ENCODE measurements at places on chromosomes 6 and 20. TPM values are rescaled to one million over a fixed set of nuclear protein-coding genes. Genes with fewer than 3 reads are reported as not detected.
A peak's percentile ranks its signal among the peaks of the same experiment; 100 is the strongest.

The CAP2 gene
- total RNA-seq = 129 TPM

The RING1 gene
- 30.1 TPM for total RNA-seq

The TOX2 gene
- 0.47 TPM for total RNA-seq

The FOXC1 gene
- 2.7 TPM for total RNA-seq

The MDFI gene
- total RNA-seq = 1.3 TPM

The SPATS1 gene
- not detected for total RNA-seq

The PLAGL1 gene
- 10.9 TPM for total RNA-seq

The IPCEF1 gene
- total RNA-seq = 1.7 TPM

The OR2H2 gene
- not detected for total RNA-seq

- DNase-seq = no peak
Observed at GRCh38 chr6:137490961-137491360, 3.2 kb downstream of the OLIG3 start.

GRCh38 chr6:142306736-142307135, 4.9 kb downstream of the ADGRG6 start:
- no peak for DNase-seq

GRCh38 chr20:44207126-44207723, 3.3 kb downstream of the OSER1 start:
- no peak for DNase-seq

DNA sequence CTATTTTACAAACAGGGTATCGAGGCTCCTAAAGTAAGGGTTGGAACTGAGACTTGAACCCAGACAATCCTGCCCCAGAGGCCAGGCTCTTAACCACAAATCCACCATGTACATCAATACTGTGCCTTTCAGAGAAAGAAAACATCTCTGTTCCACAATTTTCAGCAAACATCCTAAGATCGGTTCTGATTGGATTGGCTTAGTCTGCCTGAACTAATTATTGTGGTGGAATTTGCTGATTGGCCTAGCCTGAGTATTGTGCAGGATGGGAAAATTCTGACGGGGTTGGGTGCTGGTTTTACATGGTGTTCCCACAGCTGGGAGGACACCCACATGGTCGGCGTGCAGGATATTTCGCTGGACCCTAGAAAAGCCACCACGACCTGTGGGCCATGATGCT, at the start of gene CLPSL1:
TSS of gene CLPSL1 (plus strand) at position 301 of the 400 bp plus-strand sequence. CDS start at position 393, 92 bp downstream.
- DNase-seq = no peak

- DNase-seq = no peak
Observed at GRCh38 chr6:54053881-54054391, 57.3 kb upstream of the MLIP start.

DNA sequence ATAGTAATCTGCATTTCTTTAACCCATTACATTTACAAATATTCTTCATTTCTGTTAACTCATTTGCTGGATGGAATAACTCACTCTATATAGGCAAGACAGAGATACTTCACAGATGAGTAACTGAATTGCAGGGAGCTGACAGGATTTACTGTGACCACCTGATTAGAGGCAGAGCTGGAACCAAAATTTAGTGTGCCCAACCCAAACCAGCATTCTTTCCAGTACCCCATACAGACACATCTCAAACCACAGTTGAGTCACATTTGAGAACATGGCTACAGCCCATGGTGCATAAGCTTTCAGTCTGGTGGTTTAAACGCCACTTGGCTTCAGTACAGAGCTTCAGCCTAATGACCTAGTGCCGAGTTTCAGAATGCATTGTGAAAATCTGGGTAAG, 138.4 kb upstream of the TENT5A start:
- DNase-seq = no peak

DNA sequence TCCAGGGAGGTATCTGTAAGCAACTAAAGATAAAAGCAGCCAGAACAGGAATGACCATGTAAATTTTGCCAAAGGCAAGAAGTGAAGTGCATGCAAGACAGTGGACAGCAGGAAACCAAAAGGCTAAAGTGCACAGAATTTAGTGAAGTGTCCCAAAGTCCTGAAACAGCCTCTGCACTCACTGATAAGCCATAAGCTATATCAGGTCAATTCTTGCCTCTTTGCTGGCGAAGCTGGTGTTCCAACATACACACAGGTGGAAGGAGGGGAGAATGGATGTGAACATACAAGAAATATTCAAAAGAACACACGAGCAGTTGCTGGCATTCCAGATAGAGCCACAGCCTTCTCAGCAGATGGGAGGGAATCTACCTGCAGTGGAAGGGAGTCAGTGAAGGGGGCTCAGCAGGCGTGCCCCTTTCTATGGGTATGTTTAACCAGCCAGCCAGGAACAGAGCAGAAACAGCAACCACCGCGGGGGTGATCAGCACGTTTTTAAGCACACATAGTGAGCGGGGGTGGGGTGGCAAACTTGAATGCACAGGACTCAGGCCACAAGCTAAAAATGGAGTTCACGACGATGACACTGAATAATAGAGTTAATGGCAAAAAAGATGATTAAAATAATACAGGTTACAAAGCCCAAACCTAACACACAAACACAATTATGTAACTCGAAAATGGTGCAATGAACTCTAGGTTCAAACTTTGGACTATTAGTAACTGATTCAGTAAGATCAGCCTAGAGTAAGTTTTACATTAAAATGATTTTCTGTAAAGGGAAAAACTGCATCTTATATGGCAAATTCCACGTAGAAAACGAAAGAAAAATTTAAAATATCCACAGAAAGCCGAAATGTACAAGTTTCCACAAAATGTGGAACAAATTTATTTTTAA, 1.2 kb downstream of the ECI2 start:
- no peak for DNase-seq

DNA sequence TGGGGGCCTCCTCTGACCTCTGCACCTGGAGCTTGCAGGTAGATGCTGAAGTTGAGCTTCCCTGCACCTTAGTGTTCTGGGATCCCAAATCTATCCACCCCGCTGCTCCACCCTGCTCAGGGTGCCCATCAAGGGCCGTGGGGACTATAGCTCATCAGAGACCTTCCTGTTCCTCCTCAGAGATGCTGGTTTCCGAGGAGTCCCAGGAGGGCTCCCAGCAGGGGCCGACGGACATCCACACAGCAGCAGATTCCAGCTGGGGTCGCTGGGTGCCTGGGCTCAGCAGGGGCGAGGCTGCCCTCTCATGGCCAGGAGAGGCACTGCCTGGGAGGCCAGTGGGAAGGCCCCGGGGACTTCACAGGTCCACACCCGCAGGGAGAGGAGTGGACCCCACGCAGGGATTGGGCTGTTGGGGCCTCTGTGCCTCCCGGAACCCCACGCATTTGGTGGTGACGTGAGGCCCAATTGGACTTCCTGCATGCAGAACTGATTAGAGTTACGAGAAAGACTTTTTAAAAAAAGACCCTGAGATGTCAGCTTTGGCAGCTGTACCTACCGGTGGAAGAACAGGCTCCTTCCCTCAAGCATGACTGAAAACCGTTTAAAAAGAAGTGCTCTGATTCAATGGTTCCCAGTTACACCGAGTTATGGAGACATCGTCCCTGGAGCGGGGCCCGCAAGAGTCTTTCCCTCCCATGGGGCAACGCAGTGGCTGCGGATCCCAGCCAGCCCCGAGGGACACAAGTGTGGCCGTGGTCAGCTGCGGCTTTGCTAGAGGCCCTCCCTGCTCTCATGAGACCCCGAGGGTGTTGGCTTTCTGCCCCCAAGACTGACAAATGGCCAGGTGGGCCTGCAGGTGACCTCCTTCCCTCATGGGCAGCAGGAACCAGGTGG, 25.3 kb upstream of the SLCO4A1 start:
- peak; percentile 84 for DNase-seq

- no peak for DNase-seq
Observed at GRCh38 chr6:129188306-129188705, 305.4 kb downstream of the LAMA2 start.

GRCh38 chr6:20891161-20891560, 356.9 kb downstream of the CDKAL1 start:
- DNase-seq = no peak

- DNase-seq = no peak
Observed at GRCh38 chr6:132070356-132070755, 119.2 kb upstream of the CCN2 start.

- no peak for DNase-seq
Observed at GRCh38 chr20:58579819-58580473, 64.7 kb upstream of the APCDD1L start.

- DNase-seq = no peak
Observed at GRCh38 chr6:13907001-13907350, 17.8 kb upstream of the RNF182 start.

GRCh38 chr20:53412577-53413185, 181.0 kb downstream of the ZNF217 start:
- no peak for DNase-seq

DNA sequence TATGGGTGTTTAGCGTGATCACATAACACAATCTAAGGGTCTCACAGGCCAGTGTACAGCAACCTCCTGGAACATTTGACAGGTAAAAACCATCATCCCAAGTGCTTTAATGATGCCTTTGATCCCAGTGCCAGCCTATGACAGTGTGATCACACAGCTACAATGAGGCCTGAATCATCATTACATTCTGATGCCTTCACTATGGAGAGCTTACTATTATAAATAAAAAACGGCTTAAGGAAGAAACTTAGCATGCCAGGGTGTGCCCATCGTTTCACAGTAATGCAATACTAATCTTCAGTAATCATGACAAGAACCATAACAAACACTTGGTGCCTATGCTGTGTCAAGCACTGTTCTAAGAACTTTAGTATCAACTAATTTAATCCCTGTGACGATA, 11.4 kb downstream of the MAP7 start:
- DNase-seq = no peak

DNA sequence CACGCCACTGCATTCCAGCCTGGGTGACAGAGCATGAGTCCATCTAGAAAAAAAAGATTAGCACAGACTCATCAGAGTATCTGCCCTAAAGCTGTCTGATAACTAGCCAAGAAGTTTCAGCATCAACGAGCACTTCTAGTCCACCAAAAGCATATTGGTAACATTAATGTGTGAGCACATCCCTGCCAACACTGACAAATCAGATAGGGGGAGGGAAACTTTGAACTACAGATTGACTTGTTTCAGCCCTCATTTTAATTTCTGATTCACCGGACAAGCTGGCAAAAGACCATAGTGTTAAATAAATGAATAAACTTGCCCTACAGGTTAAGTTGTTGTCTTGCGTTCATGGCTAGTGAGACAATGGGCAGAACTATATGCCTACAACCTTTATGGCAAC, 7.7 kb upstream of the SEC63 start:
- no peak for DNase-seq

DNA sequence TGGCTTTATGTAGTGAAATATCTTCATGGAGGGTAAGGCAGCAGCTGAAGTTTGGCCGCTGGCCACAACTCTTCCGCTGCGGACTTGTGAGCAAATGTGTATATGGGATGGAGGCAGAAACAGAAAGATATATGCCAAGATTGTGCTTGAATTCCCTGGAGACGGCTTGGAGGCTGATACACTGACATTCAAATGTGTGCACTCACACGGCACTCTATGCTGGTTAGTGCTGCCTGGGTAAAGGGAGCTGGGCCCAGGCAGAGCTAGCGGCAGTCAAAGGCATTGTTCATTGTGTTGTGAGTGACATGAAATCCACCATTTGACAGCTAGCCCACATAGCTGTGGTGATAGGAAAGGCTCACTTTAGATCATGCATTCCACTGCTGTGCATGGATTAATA, 202.7 kb downstream of the CLIC5 start:
- DNase-seq = peak; percentile 42

DNA sequence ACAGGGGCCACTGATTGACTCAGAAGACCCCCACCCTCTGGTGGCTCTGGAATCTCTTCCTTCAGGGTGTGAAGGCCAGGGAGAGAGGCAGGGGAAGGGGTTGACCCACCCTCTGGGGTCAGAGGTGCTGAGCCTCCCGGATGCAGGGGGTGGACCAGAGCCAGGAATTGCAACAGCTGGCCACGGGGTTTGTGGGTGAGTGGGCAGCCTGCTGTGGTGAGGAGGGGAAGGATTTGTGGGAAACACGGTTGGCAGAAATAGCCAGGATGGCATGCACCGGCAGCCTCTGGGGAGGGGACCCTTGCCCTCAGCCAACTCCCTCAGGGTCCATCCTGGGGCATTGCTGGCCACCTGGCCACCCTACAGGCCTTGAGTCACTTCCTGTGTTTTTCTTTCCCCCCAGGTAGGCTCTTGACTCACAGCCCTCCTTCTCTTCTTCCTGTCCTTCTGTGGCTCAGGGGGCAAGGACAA, 92.8 kb downstream of the MRPL14 start:
- no peak for DNase-seq

GRCh38 chr6:119739769-119740168, 390.2 kb upstream of the MAN1A1 start:
- DNase-seq = no peak
